ENCODE measurements at places on chromosomes 1 and 21.

DNA sequence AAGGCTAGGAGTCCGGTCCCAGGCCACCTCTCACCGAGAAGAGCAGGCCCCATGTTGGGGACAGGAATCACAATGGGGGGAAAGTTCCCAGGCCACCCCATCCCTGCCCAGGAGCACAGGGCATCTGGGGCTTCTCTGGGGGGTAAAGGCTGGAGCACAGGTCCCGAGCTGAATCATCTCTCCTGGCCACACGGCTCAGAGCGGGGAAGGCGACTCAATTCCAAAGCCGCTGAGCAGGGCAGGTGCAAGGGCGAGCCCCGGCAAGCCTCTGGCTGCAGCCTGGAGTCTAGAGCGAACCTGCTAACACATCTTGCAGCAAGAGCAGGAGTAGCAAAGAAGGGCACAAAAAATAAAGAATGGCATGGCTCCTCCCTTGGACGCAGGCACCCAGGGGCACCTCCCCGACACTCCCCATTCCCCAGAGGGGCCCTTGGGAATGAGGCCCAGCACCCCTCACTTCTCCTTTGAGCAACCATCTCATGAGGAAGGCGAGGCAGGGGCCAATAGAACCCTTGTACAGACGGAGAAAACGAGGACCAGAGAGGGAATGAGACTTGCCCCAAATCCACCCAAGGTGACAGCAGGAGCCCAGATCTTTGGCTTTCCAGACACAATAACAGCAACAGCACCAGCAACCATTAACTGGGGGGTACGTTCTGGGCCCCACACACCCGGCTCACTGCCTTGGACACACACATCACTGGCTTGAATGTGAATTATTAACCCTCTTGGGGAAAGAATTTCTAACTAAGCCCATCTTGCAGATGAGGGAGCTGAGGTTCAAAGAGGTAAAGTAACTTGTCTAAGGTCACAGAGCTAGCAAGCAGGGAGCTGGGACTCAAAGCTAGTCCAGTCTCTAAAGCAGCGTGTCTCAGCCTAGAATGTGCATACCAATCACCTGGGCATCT, 20.7 kb upstream of the ALDH4A1 start:
- no peak for DNase-seq

DNA sequence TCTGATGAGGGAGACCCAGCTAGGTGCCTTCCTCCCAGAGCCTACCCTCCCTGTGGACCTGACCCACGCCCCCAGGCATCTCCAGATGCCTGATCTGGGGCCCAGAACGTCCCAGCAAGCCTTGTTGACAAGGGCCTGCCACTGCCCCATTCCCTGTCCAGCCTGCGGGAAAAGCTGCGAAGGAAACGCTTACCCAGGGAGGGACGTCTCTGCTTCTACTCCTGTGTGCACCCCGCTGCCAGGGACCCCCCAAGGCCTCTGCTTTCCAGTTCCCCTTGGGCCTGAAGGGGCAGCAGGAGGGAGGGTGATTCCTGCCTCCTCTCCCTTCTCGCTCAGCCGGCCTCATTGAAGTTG, 11.6 kb upstream of the CLSTN1 start:
- DNase-seq = no peak

DNA sequence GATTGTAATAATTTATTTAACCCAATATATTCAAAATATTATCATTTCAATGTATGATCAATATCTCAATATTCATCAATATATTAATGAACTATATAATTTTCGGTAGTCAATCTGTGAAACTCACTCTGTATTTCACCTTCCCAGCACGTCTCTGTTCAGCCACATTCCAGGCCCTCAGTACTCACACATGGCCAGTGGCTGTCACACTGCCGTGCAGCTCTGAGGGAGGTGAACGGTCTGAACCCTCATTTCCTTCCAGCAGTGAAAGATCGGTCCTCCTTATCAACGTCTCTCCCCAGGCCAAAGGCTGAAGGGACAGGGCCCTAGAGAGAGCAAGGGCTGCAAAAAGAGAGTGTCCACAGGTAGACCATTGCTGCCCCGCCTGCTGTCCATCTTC, 39.5 kb upstream of the ZNF124 start:
- no peak for DNase-seq

- no peak for DNase-seq
These were observed 1496.4 kb downstream of the MRPL39 start for GRCh38 chr21:24110846-24111245.

DNA sequence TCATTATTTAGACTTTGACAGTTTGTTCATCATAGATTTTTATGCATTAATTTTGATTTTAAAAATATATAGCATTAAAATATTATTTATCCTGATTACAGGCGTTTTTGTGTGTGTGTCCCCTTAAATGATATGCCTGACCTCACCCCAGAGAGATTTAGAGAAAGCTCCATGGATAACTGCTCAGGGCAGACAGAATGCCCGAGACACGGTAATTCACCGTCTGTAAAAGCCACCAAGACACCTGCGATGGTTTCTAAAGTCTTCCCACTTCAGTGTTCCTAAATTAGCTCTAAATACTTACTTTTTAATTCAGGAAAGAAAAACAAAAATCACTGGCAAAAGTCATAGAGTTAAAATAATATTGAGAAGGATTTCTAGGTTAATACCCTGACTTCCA, 350.6 kb upstream of the RUNX1 start:
- DNase-seq = no peak

GRCh38 chr1:85440612-85441011, 24.3 kb downstream of the DDAH1 start:
- no peak for DNase-seq

GRCh38 chr1:167220537-167221125, at the start of gene POU2F1:
Gene POU2F1, plus strand, starts transcription at chr1:167220886. Its CDS starts 12 bp downstream, at chr1:167220898.
- DNase-seq = peak; percentile 99

DNA sequence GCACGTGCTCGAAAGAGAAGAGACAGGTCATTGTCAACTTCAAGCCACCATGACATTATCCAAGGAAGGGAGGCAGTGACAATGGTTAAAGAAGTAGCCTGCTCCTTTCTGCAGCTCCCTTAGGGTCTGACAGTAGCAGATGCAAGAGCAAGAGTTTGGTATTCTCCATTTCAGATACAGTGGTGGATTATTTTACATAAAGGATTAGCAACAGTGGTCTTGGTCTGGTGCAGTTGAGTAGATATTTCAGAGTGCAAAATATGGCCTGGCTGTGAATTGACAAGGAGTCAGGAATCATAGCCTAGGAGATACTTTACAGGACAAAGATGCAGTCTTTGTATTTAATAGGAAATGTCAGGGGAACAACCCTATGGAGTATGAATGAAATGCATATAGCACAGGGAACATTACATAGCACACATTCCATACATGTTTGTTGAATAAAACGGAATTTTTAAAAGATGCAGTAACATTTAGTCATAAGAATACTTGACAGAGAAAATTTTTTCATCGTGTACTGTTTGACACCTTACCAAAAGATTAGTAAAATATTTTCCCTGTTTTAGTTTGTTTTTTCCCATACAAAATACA, 41.8 kb downstream of the CHRM3 start:
- DNase-seq = no peak

DNA sequence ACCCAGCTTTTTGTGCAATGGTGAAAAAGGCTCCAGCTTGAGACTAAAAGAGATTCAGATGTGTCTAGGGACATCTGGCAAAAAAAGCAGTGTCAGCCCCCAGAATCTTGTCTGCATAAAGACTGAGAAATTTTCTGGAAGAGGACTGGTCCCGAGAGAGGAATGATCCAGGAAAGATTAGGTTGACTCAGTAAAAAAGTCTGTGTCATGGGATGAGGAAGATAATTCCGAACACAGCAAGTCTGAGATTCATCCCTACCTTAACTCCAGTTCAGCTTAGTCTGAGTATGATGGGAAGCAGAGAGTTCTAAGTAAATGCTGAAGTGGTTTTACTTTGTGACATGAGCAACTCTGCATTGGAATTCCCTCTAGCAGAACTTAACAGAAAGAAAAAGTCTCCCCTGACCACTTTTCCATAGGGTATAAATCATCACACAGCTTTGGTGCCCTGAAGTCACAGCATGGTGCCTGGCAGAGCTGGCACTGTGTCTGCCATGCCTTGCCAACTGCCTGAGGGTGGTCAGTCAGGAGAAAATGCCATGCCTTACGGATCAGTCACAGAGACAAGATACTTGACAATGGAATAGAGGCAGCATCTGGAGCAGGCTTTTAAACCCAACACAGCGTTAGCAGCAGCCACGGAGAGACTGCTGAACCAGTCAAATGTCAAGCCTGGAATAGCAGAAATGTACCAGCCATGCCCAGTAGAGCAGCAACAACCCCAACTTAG, 153.4 kb downstream of the ZC3H11B start:
- DNase-seq = no peak

DNA sequence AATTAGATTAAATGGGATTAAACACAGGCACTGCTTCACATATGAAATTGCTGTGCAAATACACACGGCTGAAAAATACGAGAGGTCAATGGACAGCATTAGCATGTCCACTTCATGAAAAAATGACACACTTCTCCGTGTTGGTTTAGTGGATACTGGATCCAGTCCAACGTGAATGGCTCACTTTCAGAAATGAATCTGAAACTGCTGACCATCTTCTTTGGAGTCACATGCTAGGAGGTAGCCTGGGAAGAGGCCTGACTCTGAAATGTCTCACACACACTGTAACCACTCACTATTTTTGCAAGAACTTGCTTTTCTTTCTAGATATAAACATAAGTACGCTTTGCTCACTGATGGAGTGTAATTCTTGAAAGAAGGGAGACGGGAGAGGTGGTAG, 127.3 kb downstream of the HLCS start:
- DNase-seq = no peak

GRCh38 chr1:55503663-55504305, 288.6 kb upstream of the USP24 start:
- DNase-seq = no peak

DNA sequence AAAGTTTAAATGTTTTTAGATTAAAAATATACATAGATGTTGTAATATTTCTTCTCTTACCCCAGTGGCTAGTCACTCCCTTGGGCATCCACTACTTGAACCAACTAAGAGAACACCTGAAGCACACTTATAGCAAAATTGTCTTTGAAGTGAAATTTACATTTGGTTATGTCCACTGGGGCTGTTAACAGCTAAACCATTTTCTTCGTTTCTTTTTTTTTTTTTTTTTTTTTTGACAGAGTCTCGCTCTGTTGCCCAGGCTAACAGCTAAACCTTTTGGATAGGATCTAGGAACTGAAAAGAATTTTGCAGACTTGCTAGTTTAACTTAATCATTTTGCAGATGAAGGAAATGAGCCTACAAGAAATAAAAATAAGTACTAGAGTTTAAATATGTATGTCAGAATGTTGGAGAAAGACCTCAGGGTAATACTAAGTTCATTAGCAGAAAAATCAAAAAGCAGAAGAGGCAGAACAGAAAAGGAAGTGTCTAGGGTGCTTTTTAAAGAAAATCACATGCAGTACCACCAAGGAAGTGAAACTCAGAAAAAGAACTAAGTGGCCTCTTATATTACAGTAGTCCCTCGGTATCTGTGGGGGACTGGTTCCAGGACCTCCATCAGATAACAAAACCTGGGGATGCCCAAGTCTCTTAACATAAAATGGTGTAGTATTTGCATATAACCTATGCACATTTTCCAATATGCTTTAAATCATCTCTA, 11.8 kb downstream of the DRAM2 start:
- peak; percentile 15 for DNase-seq

- no peak for DNase-seq
These were observed 61.2 kb downstream of the GBP6 start for GRCh38 chr1:89425056-89425455.

DNA sequence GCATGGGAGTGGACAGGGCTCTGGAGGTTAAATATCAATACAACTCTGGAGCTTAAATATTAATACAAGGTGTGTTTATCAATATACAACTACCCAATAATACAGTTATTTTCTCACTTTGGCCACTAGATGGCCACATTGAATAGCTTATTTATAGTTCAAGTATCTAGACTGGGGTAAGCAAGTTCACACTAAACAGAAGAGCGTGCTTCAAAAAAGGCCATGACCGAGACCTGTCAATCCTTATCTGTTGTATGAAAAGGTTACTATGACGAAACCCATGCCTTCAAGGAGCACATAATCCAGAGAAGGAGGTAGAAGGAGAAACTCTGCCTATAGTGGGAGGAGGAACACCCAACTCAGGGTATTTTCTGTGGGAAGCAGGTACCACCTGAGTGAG, 29.1 kb downstream of the CHML start:
- peak; percentile 68 for DNase-seq
